ENCODE measurements at places on chromosomes 4 and X. TPM values are rescaled to one million over a fixed set of nuclear protein-coding genes. Genes with fewer than 3 reads are reported as not detected.

SMIM31 gene
- total RNA-seq, result not detected

- DNase-seq, result no peak
Observed at GRCh38 chr4:73752424-73752823, 12.1 kb downstream of the CXCL8 start.

DNA sequence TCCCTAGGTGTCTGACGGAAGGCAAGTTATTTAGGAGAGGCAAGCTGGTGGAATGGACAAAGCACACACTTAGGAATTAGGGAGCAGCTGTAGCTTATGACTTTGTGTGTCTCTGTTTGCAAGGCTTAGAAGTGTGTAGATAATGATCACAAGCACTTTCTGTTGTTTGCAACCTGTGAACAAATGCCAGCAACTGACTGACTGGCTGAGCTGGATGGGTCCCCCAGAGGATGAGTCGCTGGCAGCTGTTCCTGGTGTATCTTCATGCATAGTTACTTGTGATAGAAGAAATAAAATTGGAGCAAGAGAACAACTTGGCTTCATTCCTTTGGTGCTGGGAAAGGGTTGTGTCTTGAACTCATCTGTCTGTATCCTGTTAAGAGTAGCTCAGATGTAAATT is 64.2 kb upstream of the BEND4 start:
- peak; percentile 17 for DNase-seq

DNA sequence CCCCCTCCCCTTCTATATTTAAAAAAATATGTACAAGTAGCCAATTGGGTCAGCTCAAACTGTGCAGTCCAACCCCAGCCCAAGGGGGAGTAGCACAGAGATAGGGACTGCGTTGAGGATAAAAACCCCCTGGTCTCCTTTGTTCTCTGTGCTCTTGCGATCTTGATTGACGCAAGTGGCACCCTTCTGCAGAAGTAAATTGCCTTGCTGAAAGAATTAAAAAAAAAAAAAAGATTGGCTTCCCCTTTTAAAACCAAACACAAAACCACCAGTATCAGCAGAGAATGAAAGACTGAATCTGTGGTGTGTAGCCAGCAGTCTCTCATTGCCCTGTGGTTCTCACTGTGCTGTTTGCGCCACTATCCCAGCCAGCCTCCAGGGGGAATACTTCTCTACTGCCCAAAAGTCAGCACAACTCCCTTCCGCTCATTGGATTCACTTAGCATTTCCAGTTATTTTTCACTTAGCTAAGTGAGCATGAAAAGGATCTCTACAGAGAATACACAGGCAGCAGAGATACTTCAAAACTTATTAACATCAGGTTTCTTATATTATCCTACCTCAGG is 29.7 kb downstream of the MANBA start:
- DNase-seq, result no peak

DNA sequence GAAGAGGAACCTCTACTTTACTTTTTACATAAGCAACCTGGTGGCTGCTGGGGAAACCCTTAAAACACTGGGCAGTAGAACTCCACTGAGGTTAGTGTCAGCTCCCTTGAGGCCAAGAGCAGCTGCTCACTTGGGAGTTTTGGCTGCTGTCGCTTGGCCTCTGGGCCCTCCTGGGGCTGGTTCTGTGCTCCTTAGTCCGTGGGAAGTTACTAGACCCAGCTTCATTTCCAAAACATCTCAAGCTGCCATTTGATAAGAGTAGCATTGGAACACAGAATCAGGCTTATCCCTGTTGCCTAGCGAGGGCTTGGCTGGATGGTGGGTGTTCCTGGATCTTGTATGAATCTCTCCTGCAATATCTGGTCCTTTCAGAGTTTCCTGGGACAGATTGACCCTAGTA is 26.1 kb downstream of the RNF4 start:
- no peak for DNase-seq

DNA sequence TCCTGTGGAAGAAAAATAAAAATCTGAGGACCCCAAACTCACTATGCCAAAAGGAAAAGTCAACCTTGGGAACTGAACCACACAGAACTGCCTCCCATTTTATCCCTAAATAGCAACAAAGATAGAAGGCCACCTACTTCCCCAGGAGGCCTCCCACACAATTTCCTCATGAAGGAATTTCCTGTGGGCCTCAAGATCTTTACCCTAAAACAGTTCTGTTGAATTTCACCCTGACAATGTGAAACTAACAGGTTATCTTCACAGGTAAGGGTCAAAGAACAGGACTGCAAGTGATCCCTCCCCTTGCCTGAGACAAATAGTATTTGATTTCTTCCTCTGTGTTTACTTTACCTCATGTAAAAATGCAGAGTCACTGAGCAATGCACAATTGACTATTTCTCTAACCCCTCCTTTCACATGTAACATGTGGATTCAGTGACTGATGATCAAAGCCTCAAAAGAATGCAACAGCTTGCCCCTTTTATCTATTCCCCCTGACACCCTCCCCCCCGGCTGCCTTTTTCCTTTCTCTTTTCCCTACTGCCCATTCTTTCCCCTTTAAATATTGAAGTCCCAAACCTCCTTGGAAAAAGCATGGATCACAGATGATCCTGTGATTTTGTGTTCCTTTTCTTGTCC is 33.3 kb downstream of the MEPE start:
- DNase-seq, result no peak

MED28 gene
- total RNA-seq, result 43.7 TPM

DNA sequence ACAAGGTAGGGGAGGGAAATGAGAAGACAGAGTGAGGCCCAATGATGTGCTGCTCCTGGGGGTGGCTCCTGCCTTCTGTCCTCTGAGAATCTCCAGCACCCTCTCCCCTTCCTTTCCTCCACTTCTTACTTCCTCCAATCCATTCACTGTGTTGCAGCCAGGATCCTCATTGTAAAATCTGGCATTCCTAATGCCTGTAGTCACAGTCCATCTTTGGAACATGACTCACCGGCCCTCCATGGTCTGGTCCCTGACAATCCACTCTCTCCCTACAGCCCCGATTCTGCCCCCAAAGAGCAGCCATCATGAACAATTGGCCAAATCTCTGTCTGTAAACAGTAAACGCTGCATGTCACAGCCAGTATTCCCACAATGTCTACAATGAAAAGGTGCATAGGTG is 72.9 kb downstream of the CLNK start:
- DNase-seq, result peak; percentile 60

- DNase-seq, result no peak
Observed at GRCh38 chrX:30593440-30594200, 16.1 kb upstream of the TASL start.

MAGEA2 gene
- not detected for total RNA-seq

WNK3 gene
- 4.3 TPM for total RNA-seq

- peak; percentile 96 for DNase-seq
Observed at GRCh38 chrX:23503835-23504539, 163.3 kb upstream of the PRDX4 start.

OCIAD2 gene
- 61.2 TPM for total RNA-seq

DNA sequence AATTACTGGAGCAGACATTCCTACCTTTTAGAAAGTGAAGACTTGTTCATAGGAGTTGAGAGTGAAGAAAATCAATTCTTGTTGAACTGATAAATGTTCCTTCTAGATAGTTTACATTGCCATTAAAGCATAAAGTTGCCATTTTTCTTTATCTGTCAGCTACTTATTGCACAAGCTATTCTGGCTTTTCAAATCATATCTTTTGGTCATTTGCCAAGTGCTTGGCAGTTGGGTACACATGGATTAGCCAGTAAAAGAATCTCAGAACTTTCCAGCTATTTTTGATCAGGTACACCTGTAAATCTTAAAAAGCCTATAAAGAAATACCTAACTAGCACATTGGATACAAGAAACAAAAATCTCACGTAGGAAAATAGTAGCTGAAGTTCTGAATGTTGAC is 56.4 kb upstream of the PNPLA4 start:
- no peak for DNase-seq
